ENCODE measurements at places on chromosomes 7 and 10.

- DNase-seq, result no peak
Measured at GRCh38 chr7:442457-442856, 77.2 kb downstream of the PDGFA start.

DNA sequence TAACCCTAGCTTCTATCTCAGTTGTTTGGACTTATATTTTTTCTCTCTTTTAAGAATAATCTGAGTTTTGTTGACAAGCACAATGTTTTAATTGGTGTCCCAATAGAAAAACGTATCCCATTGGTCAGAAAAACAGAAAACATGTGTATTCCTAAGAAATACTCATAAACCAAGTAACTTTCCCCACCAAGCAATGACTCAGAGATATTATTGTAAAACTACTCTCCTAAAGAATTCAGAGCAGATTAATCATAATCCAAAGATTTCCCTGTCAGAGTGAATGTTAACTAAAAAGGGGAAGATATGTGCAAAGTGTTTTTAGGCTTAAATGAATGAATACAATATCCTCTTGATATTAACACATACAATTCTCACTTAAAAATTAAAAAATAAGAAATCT is 29.4 kb upstream of the MBL2 start:
- no peak for DNase-seq

DNA sequence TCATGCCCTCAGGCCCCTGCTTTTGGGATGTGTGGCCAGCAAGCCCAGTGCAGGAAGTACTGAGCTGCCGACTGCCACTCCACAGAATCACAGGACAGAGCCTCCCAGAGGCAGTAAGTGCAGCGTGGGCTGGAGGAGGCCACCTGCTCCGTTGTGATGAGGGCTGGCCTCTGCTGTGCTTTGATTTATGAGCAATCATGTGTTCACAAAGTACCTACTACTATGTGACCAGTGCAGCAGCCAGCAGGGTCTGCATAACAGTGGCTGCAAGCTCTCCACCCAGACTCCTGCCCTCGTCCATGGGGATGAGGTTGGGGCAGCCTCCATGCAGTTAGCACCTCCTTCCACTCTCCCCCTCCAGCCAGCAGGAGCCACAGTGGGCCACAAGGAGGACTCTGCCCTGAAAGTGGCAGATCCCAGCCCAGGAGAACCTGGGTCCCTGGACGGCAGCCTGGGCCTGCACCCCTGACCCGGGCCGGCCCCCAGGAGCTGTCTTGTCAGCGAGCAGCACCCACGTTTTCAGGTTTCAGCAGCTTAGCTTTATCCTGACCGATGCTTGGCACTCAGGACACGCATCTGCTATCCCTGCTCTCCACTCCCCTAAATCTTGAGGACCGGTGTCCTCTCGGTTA is 37.7 kb upstream of the INSIG1 start:
- no peak for DNase-seq

DNA sequence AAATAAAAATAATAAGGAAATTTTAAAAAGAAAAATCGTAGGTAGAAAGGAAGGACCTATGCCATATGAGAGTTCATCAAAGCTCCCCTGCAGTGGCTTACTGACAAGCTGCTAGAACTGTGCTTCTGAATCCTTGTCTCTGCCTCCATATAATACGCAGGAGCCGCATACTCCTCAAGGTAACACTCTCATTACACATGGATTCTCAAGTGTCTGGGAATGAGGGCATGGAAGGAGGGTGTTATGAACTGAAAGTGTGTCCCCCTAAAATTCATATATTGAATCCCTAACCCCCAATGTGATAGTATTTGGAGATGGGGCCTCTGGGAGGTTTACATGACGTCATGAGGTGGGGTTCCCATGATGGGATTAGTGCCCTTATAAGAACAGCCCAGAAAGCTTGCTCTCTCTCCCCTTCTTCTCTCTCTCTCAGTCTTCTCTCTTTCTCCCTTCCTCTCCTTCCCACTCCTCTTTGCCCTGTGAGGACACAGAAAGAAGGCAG is 35.2 kb downstream of the CREB3L2 start:
- no peak for DNase-seq

GRCh38 chr10:131854579-131855335 is 46.1 kb upstream of the PPP2R2D start:
- DNase-seq, result no peak

GRCh38 chr7:5572439-5572838 is 148.8 kb upstream of the TNRC18 start:
- DNase-seq, result no peak

GRCh38 chr10:79050896-79051555 is 17.7 kb upstream of the ZMIZ1 start:
- no peak for DNase-seq

GRCh38 chr7:140525743-140526142 is 46.4 kb upstream of the MKRN1 start:
- DNase-seq, result peak; percentile 31

DNA sequence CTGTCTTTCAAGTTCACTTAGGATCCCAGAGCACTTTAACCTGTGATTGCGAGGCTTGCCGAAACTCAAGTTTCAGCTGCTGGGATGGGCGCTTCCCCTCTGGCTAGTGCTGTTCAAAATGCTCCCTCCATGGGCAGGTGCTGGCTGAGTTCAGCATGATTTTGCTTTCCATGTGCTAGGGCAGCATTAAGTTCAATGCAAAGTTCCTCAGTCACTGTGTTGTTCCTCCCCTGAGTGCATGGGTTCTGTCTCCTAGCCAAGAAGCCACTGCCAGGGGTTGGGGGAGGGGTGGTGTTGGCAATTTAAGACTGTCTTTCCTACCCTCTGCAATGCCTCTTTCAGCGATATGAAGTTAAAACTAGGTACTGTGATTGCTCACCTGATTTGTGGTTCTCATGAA is 56.5 kb upstream of the HELLS start:
- DNase-seq, result no peak

- DNase-seq, result peak; percentile 49
Measured at GRCh38 chr7:41943094-41943577, 240.2 kb upstream of the INHBA start.

DNA sequence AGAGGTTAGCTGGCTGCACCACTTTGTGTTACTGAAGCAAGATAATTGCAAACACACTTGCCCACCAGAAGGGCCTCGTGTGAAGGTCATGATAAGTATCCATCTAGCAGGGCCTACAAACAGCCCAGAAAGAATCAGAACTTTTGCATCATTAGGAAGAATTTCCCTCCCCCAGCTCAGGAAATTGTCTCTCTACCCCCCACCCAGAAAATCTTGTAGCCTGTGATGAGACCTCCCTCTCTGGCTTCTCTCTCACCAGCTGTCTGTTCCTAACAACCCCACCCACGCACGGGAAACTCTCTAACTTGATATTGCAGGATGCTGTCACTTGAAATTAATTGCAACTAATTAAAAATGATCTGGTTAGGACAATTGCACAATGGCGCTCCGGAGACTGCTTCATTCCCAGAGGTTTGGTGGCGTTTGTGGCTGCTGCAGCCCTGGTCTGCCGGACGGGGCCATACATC is 34.5 kb downstream of the ZNF503 start:
- DNase-seq, result no peak

GRCh38 chr7:3159039-3159438 is 115.4 kb upstream of the CARD11 start:
- DNase-seq, result no peak

- DNase-seq, result no peak
Measured at GRCh38 chr7:47045207-47046051, 536.5 kb downstream of the TNS3 start.

- DNase-seq, result no peak
Measured at GRCh38 chr10:89651916-89652573, 7.0 kb upstream of the PANK1 start.

- DNase-seq, result no peak
Measured at GRCh38 chr10:12978891-12979290, 22.6 kb downstream of the CCDC3 start.

GRCh38 chr10:83165265-83165664 is 974.0 kb upstream of the GHITM start:
- no peak for DNase-seq

DNA sequence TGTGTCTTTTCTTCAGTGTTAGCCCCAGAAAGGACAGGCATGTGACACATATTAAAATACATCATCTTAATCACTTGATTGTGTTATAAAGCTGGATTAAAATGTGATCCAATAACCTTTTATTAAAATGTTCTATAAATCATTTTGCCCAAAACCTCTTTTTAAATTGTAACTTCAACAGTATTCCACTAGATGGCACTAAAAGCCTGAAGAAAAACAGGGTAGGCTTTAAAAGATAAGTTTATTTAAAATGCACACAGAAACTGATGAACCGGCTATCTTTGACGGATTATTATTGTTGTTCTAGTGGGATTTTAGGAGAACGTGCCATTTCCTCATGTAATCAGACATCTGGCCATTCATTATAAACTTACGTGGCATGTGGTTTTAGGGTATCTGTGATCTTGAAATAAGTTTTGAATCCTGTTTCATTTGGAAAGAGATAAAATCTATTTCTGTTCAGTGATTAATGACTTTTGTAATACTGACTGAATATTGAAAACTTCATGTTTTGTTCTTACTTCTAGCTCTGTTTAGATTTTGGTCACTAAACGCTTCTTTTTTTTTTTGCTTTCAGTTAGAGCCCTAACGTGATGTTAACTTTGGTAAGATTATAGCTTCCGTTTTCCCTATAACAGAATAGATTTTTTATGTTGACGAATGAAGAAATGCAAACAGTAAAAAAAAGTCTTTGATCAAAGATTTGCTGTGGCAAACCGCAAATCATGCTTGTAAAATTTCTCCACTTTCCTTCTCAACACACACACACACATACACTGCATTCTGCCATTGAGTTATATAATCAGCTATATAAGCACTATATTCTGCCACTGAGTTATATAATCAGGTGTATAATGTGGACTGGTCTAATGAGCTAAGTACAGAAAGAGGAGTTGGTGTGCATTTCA is 13.6 kb downstream of the VPS50 start:
- no peak for DNase-seq

DNA sequence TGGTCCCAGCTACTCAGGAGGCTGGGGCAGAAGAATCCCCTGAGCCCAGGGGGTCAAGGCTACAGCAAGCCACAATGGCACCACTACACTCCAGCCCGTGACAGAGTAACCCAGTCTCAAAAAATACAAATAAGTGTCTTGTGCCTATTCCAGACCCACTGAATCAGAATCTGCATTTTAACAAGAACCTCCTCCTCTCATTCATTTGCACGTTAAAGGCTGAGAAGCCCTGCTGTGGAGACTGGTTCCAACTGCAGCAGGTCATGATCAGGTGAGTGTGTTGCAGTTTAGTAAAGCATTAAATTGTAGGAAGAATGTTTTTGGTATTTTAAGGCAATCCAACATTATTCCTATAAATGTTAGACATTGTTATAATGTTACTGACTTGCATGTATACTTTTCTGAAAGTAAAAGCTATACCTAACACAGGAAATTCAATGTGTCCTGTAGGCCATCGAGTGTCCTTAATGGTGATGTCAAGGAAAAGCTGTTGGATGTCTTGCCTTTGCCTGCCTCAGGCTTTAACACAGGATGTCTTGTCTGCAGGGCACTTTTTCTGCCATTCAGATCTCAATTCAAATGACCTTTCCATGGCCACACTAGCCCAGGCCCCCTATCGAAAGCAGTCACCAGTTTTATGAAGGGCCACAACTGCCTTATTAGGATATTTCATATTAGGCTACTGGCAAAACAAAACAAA is 30.4 kb downstream of the MKRN1 start:
- no peak for DNase-seq

DNA sequence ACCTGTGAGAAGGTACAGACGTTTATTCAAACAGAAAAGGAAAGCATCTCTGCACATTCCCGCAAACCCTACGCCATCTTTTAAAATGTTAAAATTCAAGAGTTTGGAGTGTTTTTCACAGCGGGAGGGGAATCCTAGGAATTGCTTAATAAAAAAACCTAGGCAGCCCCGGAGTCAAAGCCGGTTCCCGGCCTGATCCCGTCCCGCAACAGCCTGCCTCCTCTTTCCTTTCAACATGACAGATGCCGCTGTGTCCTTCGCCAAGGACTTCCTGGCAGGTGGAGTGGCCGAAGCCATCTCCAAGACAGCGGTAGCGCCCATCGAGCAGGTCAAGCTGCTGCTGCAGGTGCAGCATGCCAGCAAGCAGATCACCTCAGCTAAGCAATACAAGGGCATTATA is 123.0 kb upstream of the VSTM2A start:
- DNase-seq, result no peak

DNA sequence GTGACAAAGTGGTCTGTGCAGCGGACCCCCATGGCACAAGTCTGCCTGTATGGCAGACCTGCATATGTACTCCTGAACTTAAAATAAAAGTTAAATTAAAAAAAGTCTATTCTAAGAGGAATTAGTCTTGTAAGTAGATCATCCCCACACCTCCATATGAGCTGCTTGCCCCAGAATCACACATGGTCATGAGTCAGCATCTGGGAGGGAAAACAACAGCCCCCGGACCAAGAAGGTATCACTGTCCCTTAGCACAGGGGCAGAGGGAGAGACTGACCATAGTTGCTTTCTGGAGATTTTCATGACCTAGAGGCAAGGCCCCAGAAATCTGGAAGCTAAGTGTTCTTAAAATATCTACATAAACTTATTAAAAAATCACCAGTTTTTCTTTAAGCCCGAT is 86.6 kb upstream of the PDK4 start:
- no peak for DNase-seq

DNA sequence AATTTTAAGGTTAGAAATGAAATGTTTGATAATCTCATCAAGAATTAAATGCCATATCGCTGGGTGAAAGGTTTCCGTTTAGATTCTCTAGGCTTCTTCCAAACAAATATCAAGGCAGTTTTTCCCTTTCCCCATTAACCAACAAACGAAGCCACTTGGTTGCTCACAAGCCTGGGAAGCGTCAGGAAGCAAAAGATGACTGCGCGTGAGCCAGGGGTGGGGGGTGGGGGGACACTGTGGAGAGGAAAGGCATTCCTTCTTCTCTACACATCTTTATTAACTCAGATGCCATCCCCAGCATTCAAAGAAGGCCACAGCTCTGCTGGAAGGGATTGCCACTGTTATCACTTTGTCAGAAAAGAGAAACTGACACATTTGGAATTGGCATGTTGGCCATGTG is 207.1 kb downstream of the TRIL start:
- DNase-seq, result no peak

DNA sequence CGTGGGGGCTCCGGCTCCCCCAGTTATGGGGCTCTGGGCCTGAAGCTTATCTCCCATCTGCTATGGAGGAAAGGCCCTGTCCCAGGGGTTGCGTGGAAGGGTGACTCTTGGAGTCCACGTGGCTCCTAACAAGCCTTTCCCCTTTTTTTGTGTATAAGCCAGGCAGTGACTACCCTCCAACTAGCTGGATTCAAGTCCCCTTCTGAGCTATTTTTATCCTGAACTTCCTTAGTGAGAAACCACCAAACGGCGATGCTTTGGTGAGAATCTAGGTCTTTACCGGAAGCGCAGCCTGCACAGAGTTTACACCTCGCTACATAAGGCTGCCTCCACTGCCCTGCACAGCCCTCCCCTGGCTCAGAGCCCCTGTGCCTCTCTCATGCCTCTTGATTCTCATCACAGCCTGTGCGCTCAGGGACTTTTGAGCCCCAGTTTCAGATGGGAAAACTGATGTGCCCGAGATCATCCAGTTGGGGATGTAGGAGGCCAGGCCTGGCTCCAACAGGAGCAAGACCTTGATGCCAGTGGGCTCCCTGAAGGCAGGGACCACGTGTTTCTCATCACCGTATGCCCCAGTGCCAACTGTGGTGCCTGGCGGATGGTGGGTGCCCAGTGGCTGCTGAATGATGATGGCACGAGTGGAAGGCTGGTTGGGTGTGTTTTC is 102.3 kb upstream of the PPIF start:
- DNase-seq, result no peak

All from stimulated activated CD8-positive, alpha-beta memory T cell treated with anti-CD3 and anti-CD28 coated beads, Interleukin-7, amount 100 ng/mL, for 48 hours (primary cell).